Tibial nerve (tissue), 4 donors: ENCODE measurements at places on chromosomes 11 and 22.

GRCh38 chr11:62406034-62406433, 12.8 kb upstream of the SCGB1A1 start:
- H3K4me1 ChIP-seq: peaks cover 22% of the 10 kb centered on the region
- no peak overlapping the region for H3K27ac ChIP-seq
- no peak for DNase-seq
- no peak overlapping the region for H3K4me3 ChIP-seq

DNA sequence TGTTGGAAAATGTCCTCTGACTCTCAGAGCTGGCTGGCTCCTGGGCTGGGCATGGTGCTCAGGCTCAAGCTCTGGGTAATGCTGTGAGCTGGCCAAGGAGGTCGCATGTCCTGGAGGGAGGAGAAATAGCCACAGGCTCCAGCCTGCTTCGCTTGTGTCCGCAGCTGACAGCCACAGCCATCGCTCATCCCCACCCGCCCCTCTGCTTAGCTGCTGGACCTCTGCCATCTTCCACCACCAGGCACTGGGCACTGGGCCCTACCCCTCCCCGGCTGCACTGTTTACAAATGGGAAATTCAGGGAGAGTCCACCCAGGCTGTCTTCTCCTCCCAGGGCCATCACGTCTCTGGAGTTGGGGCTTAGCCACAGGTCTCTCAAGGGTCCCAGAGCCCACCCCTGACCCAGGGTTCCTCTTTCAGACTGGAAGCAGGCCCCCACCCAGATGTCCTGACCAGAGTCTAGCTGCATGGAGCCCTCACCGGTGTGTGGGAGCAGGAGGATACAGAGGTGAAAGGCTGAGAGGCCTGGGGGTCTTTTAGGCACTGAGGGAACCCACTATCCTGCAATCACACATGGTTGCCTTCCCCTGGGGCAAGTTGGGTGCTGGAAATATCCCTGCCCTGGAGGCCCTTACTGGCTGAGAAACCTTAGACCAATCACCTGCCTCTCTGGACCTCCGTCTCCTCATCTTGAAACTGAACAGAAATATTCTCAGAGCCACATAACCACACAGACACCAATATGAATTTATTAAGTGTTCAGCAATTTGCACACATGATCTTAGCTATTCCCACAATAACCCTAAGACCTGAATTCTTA, 62.7 kb downstream of the CD82 start:
- no peaks in the 10 kb centered on the region for H3K27me3 ChIP-seq
- no peaks in the 10 kb centered on the region for H3K36me3 ChIP-seq
- DNase-seq: peak; percentile 59
- H3K27ac ChIP-seq: peak overlapping the region; percentile 79

- no peak overlapping the region for H3K27ac ChIP-seq
- no peak for DNase-seq
- no peaks in the 10 kb centered on the region for H3K4me1 ChIP-seq
- H3K4me3 ChIP-seq: no peak overlapping the region
- H3K36me3 ChIP-seq: no peaks in the 10 kb centered on the region
Observed at GRCh38 chr11:69694781-69695180, 9.0 kb downstream of the FGF19 start.

- H3K4me3 ChIP-seq: no peak overlapping the region
- H3K4me1 ChIP-seq: no peaks in the 10 kb centered on the region
- no peaks in the 10 kb centered on the region for H3K27me3 ChIP-seq
- no peak overlapping the region for H3K27ac ChIP-seq
Observed at GRCh38 chr11:134110252-134110815, 41.5 kb downstream of the JAM3 start.

DNA sequence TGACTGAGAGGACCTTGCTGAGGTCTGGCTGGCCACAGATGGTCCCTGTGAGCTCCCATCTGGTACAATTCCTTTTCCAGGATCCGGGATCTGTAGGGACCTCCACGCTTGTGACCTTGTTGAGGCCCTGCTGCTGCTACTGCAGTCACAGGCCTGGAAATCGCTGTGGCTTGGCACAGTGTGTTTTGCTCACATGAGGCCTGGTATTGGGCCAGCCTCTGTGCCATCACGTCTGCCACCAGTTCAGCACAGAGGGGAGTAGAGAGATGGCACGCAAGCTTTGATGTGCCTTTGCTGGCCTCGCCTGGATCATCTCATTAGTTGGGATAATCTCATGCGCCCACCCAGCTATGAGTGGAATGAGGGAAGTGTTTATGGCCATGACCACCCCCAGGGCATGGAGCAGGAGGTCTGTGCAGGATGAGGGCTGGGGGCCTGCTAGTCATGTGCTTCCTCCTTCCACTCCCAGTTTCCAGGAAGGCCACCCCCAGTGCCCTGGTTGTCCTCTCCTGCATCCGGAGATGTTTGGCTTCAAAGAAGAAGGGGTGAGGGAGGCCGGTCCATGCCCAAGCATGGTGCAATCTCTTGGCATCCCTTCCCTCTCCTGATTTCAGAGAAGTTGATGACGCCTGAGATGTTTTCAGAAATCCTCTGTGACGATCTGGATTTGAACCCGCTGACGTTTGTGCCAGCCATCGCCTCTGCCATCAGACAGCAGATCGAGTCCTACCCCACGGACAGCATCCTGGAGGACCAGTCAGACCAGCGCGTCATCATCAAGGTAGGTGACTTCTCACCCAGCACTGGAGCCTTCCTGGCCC, 22.4 kb downstream of the DERL3 start:
- no peak for DNase-seq
- H3K36me3 ChIP-seq: peaks cover 8% of the 10 kb centered on the region
- no peaks in the 10 kb centered on the region for H3K27me3 ChIP-seq
- no peak overlapping the region for H3K4me3 ChIP-seq
- no peak overlapping the region for H3K27ac ChIP-seq

- H3K4me1 ChIP-seq: peaks cover 10% of the 10 kb centered on the region
- H3K27ac ChIP-seq: no peak overlapping the region
- no peaks in the 10 kb centered on the region for H3K36me3 ChIP-seq
- DNase-seq: no peak
Observed at GRCh38 chr11:11442791-11443190, 89.7 kb upstream of the CSNK2A3 start.

DNA sequence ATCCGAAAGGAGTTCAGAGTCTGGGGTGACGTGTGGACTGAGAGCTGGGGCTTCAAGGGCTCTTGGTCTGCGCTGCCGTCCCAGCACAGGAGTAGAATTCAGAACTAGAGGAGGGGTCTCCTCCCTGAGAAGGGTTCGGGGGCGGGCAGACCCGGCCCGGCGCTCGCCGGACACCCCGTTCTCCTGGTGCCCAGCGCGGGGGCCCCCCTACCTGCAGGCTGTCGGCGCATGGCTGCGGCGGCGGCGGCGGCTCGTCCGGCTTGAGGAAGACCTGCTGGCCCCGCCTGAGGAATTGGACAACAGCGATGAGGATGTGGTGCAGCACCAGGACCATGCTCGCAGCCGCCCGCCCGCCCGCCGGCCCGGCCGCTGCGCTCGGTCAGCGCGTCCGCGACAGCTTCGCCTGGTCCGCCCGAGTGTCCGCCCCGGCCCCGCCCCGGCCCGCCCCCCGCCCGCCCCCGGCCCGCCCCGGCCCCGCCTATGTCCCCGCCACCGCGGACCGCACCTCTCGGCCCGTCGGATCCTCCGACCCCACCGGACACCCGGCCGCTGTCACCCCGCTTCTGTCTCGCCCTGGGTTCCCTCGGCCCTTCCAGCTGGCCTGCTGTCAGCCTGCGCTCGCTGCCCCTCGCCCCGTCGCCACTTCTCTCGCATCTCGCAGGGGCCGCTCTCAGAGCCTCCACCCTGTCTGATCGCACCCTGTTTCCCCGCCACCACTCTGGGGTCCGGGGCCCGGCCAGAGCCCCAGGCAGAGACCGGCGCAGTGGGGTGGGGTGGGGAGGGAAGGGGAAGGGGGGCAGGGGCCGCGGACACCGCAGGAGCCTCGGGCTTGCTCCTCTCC, 32.0 kb downstream of the PDE2A start:
- H3K27me3 ChIP-seq: peaks cover 45% of the 10 kb centered on the region
- peak overlapping the region; percentile 51 for H3K4me3 ChIP-seq
- no peak for DNase-seq

DNA sequence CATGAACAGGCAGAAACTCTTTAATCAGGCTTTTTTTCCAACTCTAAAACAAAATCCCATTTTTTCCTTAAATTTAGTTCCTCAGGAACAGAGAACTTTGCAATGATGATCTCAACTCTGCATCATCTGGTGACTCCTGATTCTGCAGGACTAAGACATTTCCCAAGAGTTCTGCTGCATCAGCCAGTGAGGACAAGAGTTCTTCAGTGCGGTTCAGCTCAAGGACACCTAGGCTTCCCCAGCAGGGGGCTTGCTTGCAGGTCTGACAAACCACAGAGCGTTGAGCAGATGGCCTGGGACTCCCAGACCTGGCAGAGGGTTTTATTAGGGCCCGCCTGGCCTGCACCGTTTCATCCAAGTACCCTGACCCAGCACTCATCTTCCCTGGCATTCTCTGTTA, 6.4 kb downstream of the CDCA5 start:
- no peak overlapping the region for H3K4me3 ChIP-seq
- H3K27ac ChIP-seq: no peak overlapping the region
- H3K4me1 ChIP-seq: no peaks in the 10 kb centered on the region
- H3K36me3 ChIP-seq: no peaks in the 10 kb centered on the region

DNA sequence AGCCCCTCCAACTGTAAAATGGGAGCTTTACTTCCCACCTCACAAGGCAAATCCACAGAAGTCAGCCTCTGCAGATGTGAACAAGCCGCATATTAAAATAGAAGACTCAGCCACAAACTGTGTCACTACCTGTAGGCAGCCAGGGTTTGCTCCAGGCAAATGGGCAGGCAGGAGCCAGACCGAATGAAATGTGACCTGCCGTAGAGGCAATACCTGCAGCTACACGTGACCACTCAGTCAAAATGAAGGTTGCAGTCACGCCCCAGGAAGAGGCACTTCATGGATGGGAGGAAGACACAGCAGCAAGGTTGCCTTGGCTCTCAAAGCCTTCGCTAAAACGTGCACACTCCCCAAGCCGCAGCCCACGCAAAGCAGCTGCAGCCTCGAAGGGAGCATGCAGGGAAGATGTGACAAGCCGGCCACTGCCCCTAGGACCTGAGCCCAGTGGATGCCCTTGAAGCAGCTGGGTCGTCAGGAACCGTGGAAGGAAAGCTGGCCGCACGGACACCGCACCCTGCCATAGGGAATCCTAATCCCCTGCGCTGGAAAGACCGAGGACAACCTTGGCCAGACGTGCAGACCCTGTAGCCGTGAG, 53.1 kb downstream of the SHANK2 start:
- H3K4me3 ChIP-seq: no peak overlapping the region
- H3K4me1 ChIP-seq: no peaks in the 10 kb centered on the region
- no peak overlapping the region for H3K27ac ChIP-seq

GRCh38 chr22:16955081-16955480, 52.9 kb downstream of the GAB4 start:
- no peaks in the 10 kb centered on the region for H3K36me3 ChIP-seq
- H3K4me1 ChIP-seq: no peaks in the 10 kb centered on the region
- no peak overlapping the region for H3K27ac ChIP-seq
- H3K27me3 ChIP-seq: no peaks in the 10 kb centered on the region
- DNase-seq: no peak

DNA sequence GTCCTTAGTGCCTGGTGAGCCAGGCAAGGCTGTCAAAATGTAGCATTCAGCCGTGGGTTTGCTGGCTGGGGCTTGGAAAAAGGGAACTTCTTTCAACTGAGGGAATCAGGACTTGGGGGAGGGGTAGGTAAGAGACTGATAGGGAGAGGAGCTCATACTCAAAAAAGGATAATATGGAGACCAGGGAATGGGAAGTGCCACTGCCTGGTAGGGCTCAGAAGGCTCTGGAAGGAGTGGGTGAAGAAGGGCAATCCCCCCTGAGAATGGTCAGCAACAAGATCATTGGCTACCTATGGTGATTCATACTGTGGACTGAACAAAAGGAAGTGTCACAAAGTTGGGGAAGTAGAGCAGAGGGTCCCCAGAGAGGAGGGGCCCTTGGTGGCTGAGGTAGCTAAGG, 1.9 kb downstream of the CNGA4 start:
- H3K4me3 ChIP-seq: no peak overlapping the region
- no peaks in the 10 kb centered on the region for H3K36me3 ChIP-seq
- no peak for DNase-seq
- H3K27me3 ChIP-seq: no peaks in the 10 kb centered on the region
- no peaks in the 10 kb centered on the region for H3K4me1 ChIP-seq

GRCh38 chr11:94652735-94653284, 85.6 kb downstream of the PIWIL4 start:
- no peaks in the 10 kb centered on the region for H3K27me3 ChIP-seq
- no peak overlapping the region for H3K4me3 ChIP-seq
- no peaks in the 10 kb centered on the region for H3K4me1 ChIP-seq
- no peaks in the 10 kb centered on the region for H3K36me3 ChIP-seq
- no peak for DNase-seq
- H3K27ac ChIP-seq: no peak overlapping the region

- H3K4me3 ChIP-seq: no peak overlapping the region
- peaks cover 14% of the 10 kb centered on the region for H3K27me3 ChIP-seq
- no peaks in the 10 kb centered on the region for H3K36me3 ChIP-seq
- H3K4me1 ChIP-seq: no peaks in the 10 kb centered on the region
Observed at GRCh38 chr11:118979434-118979833, 7.9 kb downstream of the FOXR1 start.

GRCh38 chr22:46596819-46597218, 23.4 kb upstream of the GRAMD4 start:
- peaks cover 28% of the 10 kb centered on the region for H3K4me1 ChIP-seq
- H3K27ac ChIP-seq: no peak overlapping the region
- no peaks in the 10 kb centered on the region for H3K36me3 ChIP-seq
- H3K4me3 ChIP-seq: no peak overlapping the region
- DNase-seq: no peak
- no peaks in the 10 kb centered on the region for H3K27me3 ChIP-seq

DNA sequence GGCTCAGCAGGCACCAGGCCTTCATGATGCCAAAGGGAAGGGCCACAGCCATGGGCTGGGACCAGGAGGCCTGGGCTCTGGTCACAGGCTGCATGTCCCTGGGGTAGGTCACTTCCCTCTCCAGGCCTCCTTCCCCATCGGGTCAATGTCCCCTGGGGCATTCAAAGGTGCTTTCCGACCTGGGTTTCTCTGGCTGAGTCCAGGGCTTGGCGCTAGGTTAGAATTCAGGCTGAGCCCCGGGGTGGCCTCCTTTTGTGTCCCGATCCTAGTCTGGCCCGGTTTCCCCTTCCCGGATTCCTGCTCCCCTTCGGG, 12.2 kb downstream of the MAFF start:
- peak overlapping the region; percentile 2 for H3K4me3 ChIP-seq
- DNase-seq: no peak
- H3K27ac ChIP-seq: peak overlapping the region; percentile 60
- H3K36me3 ChIP-seq: peaks cover 13% of the 10 kb centered on the region
- H3K27me3 ChIP-seq: no peaks in the 10 kb centered on the region

- H3K27ac ChIP-seq: no peak overlapping the region
- DNase-seq: no peak
- H3K4me1 ChIP-seq: no peaks in the 10 kb centered on the region
- no peaks in the 10 kb centered on the region for H3K36me3 ChIP-seq
Observed at GRCh38 chr11:118304227-118304567, 333 bp upstream of the CD3E start.
